Stimulated activated CD8-positive, alpha-beta memory T cell treated with anti-CD3 and anti-CD28 coated beads, Interleukin-12 subunit alpha, Interleukin-12 subunit beta, amount 100 ng/mL, for 4 hours (primary cell): ENCODE measurements at places on chromosomes 12 and 14.
A peak's percentile ranks its signal among the peaks of the same experiment; 100 is the strongest.

DNA sequence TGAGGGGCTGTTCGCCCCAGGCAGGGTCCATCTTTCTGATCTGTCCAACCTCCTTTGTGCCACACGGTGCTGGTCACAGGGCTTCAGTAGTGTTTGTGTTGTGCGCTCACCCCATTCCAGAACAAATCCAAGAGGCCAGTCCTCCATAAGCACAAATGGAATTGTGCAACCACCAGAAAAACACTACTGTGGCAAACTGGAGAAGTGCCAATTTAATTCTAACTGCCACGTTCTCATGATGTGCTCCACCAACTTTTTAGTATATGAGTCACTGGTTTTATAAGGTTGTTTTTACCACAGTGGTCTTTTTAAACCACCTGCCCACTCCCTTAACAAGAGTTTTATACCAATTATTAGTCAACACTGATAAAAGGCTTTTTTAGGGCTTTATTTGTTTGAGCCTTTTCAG is 380.2 kb downstream of the NAV3 start:
- DNase-seq, result no peak

DNA sequence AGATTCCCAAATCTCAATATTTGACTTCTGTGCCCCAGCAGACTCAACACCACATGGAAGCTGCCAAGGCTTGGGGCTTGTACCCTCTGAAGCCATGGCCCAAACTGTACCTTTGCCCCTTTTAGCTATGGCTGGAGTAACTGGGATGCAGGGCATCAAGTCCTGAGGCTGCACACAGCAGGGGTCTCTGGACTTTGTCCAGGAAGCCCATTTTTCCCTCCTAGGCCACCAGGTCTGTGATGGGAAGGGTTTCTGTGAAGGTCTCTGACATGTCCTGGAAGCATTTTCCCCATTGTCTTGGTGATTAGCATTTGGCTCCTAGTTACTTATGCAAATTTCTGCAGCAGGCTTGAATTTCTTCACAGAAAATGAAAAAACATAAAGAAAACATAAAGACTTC is 762.3 kb downstream of the GALC start:
- no peak for DNase-seq

DNA sequence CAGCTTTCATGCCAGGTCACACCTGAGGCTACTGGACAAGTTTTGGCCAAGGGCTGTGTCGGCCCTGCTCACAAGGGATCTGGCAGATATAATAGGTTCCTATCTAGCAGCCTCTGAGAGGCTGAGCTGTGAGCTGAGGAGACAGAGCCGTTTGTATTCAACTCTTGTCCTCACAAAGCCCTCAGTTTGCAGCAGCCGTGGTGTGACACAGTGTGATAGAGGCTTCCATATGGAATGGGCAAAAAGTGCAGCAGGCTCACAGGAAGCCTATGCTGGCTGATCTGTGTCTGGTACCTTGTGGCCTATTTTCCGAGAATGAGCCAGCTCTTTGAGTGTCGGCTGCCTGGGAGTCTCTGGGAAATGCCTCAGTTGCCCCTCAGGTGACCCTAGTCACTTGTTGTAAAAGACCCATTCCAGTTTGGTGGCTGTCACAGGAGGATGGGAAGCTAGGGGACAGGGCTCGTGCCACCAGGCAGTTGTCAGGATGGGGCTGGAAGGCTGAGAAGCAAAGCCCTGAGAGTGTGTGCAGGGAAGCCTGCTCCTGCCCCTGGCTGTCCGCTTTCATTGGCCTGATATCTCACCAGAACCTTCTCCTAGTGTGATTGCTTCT is 16.1 kb downstream of the VRTN start:
- DNase-seq, result no peak

DNA sequence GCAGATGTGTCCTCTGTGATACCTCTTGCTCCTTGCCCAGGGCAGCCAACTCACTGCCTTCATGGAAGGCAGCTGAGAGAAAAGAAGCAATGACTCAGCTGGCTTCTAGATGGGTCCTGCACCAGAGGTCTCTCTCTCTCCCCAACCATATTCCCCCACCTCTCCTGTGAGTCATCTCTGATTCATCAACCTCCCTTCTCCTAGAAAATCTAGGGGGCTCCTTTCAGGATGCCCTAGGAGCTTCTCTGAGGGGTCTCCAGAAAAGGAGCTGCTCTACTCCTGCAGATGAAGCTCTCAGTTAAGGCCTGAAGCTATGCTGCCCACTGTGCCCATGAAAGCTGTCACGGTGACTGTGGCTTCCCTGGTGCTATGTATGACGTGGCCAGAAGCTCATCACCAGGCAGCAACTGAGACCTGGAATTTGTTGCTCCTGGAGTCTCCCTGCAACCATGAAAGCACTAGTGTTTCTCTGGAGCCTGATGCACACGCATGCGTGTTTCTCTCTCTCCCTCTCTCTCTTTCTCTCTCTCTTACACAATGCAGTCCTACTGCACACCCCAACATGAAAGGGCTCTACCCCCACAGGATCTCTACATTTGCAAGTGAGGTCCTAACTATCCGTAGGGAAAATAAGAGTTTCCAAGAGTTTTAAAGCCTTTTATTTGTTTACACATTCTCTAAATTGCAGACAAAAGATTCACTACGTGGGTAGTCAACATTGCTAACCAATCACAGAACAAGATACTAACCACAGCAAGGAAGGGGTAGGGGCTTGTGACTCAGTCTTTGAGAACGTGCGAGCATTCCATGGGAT is 285.3 kb downstream of the DPF3 start:
- no peak for DNase-seq

DNA sequence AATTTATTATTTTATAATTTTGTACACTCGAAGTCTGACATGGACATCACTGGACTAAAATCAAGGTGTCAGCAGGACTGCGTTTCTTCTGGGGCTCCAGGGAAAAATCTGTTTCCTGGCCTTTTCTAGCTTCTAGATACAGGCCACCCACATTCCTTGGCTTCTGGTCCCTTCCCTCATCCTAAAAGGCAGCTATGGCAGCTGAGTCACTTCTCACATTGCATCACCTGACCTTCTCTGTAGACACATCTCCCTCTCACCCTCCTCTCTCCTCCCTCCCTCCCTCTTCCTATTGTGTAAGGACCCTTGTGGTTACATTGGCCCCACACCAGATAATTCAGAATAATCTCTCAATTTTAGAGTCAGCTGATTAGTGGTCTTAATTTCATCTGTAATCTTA is 92.4 kb downstream of the RPS6KA5 start:
- no peak for DNase-seq

GRCh38 chr12:95216711-95217376 is 423 bp downstream of the FGD6 start:
- DNase-seq, result no peak

DNA sequence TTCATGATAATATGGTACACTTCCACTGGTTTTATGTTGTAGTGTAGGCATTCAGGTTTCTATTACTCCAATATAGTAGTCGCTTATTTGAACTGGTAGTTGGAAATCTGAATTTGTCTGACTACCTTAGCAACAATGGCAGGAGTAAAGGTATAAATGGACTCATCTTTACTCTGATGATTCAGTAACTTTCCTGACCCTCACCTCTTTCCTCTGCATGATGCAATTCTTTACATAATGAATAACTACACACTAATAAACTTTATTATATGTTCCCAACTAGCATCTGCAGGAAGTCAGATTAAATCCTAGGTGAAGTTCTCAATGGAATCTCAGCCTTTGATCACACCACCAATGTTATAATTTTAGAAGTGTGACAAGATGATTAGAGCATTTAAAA is 70.5 kb upstream of the ATP2B1 start:
- DNase-seq, result no peak

- no peak for DNase-seq
These were observed 158.9 kb downstream of the TMX1 start for GRCh38 chr14:51398898-51399297.

DNA sequence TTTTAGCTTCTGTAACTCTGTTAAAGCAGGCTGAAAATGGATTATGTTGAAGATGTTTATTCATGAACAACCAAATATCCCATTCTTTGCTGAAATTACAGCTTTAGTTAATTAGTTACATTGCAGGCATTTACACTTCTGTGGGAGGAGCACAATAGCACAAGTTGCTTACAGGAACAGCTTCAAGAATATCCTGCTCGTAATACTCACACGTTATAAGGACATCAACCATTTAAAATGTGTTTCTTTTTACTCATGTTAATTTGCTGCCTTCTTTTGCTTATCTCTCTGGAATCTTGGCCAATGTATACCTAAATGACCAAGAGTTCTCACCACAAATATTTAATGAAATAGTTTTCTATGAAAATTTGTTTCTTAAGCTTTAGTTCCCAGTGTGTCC is 305.2 kb upstream of the SYT1 start:
- DNase-seq, result no peak

DNA sequence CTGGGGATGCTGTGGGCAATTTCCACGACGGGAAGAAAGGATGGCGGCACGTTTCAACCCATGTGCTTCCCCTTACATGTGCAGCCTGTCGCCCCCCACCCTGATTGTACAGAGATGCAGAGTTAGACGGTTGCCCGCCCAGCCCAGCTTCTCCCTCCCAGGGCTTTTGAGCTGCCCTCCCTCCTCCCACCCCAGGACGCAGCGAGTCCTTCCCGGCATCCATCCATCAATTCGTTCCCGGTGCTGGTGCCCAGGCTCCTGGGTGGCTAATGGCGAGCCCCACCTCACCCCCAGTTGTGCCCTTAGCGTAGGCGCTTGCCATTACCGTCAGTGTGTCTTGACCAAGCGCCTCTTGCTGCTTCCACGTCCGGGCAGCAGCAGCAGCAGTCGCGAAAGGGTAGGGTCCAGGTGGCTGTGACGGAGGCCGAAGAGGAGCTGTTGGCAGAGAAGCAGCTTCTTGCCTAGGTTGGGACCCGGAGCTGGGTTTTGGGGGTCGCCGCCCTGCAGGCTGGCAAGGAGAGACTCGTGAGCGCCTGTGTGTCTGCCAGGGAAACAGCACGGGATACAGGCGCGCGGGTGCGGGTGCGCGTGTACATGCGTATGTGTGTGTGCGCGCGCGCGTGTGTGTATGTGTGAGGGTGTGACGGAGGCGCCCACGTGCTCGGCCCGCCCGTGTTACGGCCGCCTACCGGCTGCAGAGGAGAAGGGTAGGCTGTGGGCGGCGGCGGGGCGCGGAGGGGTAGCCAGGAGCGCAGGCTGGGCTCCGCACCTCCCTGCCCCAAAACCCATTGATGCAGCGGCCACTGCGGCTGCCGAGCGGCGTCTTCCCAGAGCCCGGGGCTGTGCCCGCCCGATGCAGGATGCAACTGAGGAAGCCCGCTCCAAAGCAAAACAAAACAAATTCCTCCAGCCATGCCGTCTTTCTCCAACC is at the start of gene SLC6A15:
TSS of gene SLC6A15 (minus strand) at position 602 of the 931 bp plus-strand sequence. CDS start 20,679 bp downstream, outside the sequence.
- DNase-seq, result no peak

GRCh38 chr12:77932216-77932615 is 101.5 kb downstream of the NAV3 start:
- no peak for DNase-seq

- no peak for DNase-seq
These were observed 75.5 kb downstream of the SLC8A3 start for GRCh38 chr14:70113211-70113610.

DNA sequence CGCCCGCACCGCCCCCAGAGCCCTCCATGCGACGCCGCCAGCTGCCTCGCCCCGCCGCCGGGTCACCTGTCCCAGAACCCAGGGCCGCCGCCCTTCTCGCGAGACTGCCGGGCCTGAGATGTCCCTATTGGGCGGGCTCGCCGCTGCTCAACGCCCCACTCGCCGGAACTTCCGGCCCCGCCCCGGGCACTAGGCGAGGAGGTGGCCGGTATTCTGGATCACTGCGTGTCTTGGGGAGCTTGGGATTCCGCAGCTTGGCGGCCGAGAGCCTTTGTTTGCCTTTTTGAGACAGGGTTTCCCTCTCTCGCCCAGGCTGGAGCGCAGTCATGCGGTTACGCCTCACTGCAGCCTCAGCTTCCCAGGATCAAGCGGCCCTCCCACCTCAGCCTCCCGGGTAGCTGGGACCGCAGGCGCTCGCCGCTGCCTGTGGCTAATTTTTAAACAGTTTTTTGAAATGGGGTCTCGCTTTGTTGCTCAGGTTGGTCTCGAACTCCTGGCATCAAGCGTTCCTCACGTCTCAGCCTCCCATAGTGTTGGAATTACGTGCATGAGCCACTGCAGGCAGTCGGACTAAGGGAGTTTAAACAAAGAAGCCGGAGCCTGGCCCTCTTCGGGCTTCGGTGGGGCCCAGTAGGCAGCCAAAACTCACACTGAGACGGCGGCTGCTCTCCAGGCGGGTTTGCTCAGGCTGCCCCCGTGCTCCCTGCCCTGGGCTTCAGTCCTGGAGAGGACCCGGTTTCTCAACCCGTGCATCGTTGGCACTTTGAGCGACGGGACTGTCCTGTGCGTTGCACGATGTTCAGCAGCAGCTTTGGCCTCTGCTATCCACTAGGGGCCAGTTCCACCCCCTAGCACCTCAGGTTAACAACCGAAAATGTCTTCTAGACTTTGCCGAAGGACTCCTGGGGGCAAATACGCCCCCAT is at the start of gene SLC15A4:
TSS of gene SLC15A4 (minus strand) at position 43 of the 924 bp plus-strand sequence. CDS start at position 28, 15 bp downstream.
- peak; percentile 87 for DNase-seq

DNA sequence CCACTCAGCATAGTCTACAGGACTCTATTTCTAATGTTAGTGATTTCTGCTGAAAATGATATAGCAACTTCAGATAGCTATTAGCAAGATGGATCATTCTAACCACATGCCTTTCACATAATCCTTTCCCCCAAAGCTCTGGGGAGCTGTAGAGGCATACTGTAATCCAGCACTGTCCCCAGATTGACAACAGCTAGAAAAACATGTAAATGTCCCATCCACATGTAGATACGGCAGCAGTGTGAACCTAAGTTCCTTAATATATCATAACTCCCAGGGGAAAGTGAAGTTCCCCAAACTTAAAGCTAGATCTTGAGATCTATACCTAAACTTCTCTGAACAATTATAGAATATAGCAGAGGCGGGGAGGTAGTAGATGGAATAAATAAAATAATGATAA is 14.0 kb downstream of the ZNF664 start:
- DNase-seq, result no peak

GRCh38 chr12:29505122-29505521 is 7.6 kb upstream of the OVCH1 start:
- no peak for DNase-seq

GRCh38 chr14:105487449-105487985 is 831 bp downstream of the CRIP1 start:
- peak; percentile 58 for DNase-seq

DNA sequence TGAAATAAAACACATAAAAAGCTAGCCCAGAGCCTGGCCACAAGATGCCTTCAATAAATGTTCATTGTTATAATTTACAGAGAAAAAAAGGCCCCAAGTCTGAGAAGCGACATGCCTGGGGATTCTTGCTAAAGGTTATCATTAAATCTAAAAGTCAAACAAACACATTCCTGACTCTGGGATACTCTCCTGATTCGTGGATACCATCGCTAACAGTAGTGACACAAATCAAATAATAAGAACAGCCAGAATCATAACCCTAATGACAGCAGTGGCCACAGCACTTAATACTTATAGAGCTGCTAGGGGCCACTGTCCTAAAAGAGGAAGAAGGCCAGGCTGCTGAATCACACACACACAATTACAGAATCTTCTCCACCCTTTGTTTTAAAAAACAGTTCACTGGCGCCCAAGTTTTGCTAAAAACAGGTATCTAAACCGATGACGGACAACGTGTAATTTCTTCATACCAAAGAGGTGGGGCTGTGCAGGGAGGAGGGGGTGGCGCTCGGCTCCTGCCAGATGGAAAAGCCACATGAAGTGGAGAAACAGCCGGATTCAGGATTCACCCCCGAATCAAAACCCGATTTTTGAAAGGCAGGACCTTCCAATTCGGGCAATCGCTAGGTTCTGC is 1.2 kb downstream of the CLIP1 start:
- DNase-seq, result no peak
